ENCODE measurements at places on chromosomes 2 and 18.

- no peak for DNase-seq
Measured at GRCh38 chr2:168478206-168478605, 22.1 kb downstream of the CERS6 start.

GRCh38 chr2:126850940-126851339 lies 47.8 kb upstream of the TEX51 start:
- no peak for DNase-seq

DNA sequence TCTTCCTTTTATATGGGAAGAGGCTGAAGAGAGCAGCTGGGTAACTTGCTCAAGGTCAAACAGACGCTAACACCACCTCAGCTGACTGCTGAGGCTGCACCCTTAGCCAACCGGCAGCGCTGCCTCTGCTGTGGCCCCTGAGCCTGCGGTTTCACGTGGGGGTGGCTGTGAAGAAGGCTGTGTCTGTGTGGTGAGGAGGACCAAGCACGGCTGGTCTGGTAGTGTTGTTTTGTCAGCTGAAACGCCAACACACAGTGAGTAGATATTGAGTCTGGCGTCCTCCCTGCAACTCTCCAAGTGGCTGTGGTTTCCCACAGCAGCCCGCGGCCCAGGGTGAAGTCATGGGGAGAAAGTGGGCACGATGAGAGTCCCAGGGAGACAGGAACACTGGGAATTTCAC lies 69.6 kb downstream of the THNSL2 start:
- DNase-seq: no peak

DNA sequence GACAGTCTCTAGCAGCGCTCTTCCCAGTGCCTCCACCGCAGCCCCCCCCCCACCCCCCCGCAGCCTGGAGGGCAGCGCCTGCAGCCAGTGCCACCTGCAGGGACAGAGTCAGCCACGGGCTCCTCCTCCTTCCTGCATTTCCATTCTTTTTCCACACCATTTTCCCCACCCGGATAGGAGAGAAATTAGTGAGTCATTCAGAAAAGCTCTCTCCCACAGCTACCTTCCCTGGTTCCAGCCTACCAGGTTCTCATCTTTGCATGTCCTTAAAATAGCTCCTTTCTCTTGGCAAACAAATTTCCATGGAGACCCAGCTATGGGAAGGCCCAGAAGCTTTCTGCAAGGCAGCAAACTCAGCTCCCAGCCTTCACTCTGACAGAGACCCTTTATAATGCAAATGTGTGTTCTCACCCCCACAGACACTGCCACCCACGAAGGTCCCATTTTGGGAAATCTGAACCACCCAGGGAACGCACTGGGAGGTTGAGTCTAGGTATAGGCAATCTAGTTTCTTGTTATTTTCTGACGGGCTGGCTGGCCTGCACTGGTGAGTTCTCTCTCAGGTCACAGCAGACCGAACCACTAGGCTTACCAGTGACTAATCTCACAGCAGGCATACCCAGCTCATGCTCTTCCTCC lies 41.8 kb upstream of the ATG16L1 start:
- DNase-seq: no peak

DNA sequence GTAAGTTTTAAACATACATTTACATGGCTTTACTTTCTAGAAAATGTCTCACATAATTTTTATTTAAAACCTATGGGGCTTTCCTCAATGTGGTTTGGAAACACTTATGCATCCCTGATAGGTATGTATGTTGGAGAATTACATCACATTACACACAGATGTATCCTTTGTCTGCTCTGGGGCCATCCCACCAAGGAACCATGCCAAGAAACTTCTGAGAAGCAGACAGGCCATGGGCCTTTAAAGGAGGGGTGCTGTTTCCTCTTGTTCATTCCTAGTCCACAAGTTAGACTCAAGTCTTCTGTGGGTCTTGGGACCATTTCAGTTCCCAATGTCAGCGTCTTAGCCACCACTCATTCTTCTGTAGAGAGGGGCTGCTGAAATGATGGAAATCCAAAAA lies 162.0 kb upstream of the SETBP1 start:
- DNase-seq: no peak

- no peak for DNase-seq
Measured at GRCh38 chr18:75110846-75111415, 98.0 kb downstream of the PTGR3 start.

- DNase-seq: no peak
Measured at GRCh38 chr2:20433249-20433648, 13.6 kb upstream of the RHOB start.

DNA sequence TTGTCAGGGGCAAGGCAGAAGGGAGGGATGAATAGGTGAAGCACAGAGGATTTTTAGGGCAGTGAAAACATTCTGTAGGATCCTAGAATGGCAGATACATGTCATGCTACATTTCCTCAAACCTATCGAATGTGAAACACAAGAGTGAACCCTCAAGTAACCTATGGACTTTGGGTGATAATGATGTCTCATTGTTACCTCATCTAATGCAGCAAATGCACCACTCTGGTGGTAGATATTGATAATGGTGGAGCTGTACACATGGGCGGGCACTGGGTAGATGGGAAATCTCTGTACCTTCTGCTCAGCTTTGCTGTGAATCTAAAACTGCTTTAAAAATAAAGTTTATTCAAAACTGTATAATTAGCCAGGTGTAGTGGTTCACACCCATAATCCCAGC lies 95.2 kb upstream of the NCK2 start:
- DNase-seq: no peak

DNA sequence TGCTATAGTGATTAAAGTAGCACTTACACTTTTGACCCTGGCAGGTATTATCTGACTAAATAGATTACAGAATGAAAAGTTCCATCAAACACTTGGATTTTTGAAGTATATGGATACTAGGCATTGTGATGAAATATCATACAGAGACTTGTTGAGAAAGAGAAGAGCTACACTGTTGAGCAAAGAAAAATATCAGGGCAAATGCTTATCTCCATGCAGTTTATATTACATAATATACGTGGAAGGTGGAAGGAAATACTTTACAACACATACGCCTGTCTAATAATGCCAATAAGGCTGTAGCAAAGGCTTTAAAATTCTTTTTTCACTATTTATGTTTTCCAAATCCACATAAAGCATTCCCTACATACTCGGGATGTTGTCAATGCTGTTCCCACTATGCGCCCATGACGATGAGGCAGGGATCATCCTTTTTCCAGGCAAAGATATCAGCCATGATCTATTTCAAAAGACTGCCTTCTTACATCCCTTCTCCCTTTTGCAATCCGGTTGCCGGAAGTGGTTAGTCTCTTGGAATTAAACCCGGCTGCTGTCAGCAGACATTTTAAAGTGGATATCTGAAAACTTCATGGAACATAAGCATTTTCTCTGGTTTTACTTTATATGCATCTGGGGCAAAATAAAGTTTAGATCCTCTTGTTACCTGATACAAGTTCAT lies 92.6 kb upstream of the ITGA4 start:
- DNase-seq: no peak

DNA sequence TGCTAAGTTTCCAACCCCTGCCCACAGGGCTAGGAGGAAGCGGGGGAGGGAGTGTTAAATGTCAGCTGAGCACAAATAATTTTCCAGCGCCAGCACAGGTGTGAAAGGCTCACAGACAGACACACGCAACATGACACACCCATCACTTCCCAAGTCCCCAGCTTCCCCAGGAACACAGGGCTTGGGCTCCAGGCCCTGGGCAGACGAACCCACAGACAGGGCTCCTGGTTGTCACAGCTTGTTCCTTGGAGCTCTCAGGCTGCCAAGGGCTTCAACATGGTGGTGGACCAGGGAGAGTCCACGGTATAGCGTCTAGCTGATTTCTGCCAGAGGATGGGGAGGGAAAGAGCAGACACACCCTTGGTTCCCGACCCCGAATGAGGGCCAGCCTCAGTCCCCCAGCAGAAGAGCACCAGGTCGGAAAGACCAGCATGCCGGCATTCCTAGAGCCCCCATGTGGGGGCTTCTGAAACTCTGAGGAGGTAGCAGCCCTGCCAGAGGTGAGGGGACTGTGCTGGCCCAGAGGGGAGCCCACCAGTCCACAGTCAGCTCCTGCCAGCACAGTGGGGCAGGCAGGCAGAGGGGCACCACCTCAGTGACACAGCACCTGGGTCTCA lies 1.9 kb downstream of the DUSP2 start:
- DNase-seq: no peak

GRCh38 chr2:84901593-84902120 lies 3.8 kb upstream of the TMSB10 start:
- DNase-seq: no peak

DNA sequence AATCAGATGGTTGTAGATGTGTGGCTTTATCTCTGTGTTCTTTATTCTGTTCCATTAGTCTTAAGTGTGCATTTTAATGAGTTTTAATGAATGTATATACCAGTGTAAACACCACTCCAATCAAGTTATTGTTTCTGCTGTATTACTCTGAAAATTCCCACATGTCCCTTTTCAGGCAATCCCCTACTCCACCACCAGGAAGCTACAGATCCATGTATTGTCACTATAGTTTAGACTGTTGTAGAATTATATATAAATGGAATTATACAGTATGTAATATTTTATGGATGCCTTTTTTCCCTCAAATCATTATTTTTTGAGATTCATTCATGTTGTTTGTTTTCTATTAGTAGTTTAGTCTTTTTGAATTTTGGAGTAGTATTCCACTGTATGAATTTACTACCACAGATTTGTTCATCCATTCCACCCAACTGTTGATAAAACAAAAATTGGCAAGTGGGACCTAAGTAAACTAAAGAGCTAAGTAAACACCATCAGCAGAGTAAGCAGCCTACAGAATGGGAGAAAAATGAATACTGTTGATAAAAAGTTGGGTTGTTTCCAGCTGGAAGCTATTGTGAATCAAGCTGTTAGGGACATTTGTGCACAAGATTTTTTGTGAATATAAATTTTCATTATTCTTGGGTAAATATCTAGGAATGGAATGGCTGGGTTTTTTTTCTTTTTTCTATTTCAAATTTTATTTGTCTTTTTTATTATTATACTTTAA lies 262.0 kb downstream of the CAMKMT start:
- no peak for DNase-seq

DNA sequence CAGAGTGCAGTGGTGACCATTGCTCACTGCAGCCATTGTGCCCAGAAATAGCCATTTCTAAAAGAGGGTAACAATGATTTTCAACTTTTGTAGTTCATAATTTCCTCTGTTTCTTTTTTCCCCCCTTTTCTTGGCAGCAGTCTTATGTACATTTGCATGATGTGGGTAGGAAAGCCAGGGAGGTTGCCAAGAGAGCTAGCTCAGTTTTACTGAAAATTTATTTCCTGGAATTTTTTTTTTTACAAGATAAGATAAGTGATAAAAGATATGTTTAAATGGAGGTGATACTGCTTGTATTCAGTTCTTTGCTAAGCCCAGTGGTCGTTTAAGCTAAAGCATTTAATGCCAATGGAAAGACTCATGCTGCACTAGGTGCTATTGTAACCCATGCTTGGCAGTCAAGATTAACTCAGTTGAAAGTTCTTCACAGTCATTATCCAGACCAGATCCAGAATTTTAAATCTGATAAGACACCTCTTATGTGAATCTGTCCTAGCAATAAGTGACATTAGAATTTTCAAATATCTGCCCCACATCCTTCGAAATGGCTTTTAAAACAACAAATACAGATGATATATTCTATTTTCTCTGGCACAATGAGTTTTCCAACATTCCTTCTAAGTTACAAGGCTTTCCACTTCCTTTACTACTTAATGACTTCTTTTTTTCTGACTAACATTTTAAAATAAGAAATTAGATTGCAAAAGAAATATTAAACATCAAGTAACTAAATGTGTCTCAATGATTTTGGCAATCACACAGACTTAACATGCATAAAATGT lies 4.4 kb upstream of the ATP8B1 start:
- no peak for DNase-seq

DNA sequence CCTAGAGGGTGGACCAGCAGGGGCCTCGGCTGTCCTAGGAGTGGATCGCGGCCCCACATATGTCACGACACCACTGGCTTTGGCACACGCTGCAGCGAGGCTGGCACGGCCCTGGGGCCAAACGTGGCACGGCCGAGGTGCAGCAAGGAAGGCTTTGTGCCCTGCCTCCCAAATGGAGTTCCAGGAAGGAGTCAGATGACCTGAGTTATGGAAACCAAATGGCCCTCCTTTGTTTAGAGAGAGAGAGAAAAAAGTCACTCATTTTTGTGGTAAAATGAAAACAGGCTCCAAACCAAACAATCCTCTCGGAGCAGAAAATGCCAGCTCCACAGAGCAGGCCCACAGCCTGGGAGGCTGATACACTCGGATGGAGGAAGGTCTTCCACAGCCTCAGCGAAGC lies 105.6 kb downstream of the ANTXR1 start:
- DNase-seq: no peak

- DNase-seq: no peak
Measured at GRCh38 chr2:145410086-145410485, 890.2 kb upstream of the ZEB2 start.

DNA sequence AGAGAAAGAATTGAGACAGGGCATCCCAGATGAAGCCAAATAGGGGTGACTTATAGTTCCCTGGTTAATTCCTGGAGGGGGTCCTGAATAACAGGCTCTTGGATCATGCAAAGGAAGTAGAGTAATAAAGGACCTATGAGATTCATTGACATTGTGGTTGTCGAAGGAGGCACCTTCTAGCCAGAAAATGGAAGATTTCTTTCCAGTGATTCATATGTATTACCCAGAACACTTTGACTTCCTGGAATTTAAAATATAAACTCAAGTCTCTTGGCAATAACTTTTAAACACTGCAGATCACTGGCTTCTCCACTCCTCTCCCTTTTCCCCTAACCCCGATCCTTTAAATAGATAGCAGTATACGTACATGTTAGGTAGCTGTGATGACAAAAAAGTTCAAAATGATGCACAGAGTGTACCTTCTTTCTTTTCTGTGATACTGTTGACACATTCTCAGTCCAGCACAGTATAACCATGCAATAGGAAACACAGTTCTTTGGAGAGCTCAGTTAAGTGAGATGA lies 211.8 kb downstream of the LTBP1 start:
- no peak for DNase-seq

- no peak for DNase-seq
Measured at GRCh38 chr2:169464882-169465281, 14.4 kb upstream of the BBS5 start.

DNA sequence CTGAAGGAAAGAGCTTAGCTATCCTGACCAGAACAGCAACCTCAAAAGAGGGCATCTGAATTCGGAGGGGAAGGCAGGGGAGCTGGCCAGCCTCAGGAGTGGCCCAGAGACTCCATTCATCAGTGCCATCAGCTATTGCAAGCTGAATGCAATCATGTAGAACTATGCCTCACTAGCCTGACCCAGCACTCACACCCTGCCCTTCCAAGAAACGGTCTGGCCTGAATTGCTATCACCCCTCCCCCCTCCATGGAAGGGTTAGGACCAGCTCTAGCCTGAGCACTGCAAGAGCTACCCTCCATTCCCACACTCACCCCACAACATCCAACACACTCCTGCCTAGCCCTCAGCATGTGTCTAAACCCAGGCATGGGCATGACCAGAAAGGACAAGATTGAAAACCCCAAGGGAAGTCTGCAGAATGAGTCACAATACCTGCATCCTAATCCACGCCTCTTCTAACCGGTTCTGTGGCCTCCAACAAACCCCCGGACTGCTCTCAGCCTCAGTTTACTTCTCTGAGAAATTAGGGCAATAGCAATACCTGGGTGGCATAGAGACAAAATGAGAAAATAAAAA lies 120.3 kb downstream of the BCL11A start:
- no peak for DNase-seq

GRCh38 chr2:195049372-195050031 lies 607.5 kb upstream of the SLC39A10 start:
- no peak for DNase-seq
